ENCODE measurements at places on chromosomes 3 and 15.
A peak's percentile ranks its signal among the peaks of the same experiment; 100 is the strongest.

DNA sequence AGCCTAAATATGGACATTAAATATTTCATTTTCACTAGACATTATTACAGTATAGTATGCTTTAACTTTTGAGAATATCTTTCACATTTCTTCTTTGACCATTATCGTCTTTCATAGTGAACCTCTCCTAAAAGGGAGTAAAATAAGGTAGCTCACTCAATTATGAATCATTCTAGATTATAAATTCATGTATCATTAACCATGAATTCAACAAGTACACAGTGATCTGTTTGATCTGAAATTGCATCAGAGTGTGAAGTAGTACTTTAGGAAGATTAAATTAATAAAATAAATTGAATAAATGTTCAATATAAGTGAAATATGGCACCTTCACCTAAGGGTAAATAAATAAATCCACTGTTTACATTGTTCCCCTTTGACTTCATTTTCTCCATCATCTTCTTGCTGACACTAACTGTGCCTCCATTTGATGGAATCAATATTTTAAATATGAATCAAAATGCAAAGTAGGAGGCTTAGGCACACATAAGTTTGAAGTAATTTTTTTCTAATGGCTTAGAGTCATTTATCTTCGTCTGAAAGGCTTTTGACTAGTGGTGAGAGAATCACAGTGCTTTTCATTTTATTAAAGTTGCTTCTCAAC, 174.1 kb upstream of the MDFIC2 start:
- DNase-seq: no peak

- DNase-seq: no peak
Measured at GRCh38 chr15:67882487-67883233, 42.8 kb upstream of the RNU6-1 start.

DNA sequence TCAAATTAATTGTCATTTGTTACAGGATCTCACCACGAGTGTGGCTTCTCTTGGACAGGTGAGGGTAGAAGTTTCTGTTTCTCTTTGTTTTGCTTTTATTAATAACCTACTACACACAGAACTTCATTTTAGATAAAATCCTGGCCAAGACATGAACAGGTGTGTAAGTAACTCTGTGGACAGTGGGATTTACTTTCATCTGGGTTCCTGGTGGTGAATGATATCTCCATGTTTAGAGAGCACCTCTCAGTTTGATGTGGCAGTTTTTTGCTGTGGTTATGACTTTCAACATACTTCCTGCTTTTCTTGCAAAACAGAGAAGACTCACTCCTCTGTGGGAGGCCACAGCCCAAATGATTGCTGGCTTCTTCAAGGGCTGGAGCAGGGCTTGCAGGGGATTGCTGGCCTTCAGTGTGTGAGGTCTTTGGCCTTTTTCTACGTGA, 71.1 kb upstream of the XCR1 start:
- no peak for DNase-seq

GRCh38 chr3:124116906-124117305, 125.0 kb upstream of the ROPN1 start:
- peak; percentile 86 for DNase-seq

GRCh38 chr3:152251916-152252315, 16.8 kb upstream of the MBNL1 start:
- DNase-seq: no peak

DNA sequence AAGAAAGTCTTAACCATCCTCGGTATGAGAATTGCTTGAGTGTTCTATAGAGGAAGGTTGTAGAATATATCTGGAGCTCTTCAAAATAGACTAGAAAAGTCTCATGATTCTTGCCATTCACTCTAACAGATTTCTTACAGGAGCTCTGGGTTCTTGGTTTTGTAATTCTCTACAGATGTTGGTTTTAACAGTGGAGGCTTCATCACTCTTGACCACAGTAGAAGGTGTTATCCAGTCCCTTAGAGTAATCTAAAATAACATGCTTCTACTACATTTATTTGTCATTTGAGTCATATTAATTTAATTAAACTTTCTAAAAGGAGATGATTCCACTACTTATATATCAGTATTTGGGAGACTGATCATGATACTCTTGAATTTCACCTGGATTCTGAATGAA, 9.7 kb downstream of the GTF2E1 start:
- DNase-seq: no peak

DNA sequence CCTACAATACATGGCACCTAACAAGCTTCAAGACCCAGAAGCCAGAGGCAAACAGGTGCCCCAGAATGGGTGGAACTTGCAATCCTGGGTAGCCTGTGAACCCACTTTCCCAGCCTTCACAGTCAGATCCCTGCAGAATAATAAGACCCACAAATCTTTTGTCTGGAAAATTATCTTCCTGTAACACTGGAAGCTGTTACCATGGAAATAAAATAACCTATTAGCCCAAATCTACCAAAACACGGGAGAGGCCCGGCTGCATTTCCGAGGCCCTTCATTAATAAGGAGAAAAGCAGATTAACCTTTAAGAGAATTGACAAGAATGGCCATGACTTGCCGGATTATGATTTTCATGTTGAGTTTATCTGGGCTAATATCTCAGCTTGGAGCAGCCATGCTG, 256.1 kb upstream of the PROK2 start:
- no peak for DNase-seq

DNA sequence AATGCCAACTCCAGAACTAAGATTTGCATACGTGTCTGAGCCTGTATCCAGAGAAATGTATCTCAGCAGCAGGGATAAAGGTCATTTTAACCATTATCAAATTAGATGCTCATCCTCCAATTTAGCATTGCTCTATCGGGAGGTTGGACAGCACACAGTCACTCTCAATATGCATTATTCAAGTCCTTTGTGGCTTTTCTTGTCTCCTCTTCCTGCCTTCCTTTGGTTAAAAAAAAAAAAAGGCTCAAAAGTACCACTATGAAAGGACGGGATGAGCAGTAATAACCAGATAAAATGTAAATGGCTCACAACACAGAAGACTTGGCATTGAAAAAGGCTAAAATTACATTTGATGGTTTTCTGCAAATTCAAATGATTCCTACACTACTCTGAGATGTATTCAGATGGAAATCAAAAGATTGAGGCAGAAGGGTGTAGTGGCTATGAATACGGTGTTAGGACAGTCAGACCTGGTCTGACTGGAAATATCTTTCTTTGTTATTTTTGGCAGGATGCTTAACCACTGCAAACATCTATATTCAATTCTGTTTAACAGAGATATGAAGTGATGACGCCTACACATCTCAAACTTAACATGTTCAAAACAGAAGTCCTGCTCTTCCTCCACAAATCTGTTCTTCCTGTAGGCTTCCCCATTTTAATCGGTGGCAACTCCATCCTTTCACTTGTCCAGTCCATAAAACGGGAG, 109.6 kb downstream of the ADAMTS9 start:
- DNase-seq: no peak

GRCh38 chr3:183375787-183376186, 52.6 kb downstream of the MCF2L2 start:
- DNase-seq: no peak

DNA sequence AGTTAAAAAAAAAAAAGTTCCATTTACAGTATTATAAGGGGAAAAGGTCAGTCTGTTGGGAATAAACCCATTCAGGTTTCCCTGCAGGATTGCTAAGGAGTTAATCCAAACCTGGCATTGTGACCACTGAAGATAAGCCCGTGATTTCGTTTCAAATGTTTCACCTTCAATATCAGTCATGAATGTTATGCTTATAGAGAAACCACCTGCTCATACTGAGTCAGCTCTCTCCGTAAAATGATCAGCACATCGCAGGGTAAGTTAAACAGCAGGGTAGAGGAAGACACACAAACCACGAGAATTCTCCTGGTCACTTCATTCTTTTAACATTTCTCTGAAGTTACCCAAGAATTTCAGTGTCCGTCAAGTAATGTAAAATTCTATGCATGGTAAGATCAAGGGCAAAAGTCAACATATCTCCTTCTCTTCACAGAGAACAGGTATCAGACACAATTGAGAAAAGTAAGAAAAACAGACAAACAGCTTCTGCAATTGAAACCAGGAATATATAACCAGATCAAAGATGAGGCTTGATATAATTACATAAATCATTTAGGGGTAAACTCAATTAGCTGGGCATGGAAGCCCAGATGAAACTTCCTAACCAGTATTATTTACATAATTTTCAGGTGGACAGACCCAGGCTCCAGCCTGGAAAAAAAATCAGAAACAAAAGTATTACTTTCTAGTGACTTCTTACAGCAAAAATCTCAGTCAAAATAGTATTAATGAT, 67.6 kb upstream of the ARHGEF3 start:
- peak; percentile 2 for DNase-seq

GRCh38 chr3:154132777-154133375, 11.7 kb downstream of the ARHGEF26 start:
- DNase-seq: peak; percentile 80

DNA sequence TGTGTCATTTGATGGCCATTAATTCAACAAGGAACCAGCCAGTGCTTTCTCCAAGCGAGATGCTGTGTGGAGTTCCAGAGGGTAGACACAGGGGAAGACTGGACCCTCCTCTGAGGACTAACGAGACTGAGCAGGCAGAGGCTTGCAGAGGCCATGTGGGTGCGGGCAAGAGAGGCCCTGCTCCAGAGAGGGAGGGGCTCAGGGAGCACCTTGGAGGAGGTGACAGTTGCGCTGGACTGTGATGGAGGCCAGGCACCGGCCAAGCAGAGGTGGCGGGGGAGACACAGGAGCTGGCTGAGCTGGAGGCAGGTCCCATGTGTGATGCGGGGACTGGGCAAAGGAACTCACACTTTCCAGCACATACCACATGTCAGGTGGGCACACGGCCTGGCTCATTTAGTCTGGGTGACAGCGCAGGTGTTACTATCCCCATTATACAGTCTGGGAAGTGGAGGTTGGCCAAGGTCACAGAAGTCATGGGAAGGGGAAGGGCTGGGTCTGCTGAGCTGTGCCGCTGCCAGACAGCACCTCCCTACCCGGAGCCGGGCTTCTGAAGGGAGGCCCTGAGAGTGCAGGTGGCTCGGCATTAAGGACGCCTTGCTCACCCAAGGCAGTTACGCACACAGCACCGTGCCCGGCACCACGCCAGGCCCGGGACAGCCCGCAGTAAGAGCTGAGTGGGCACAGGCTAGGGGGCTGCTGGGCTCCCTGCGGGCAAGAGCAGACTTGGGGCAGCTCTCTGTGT, 3.7 kb downstream of the MELTF start:
- DNase-seq: no peak

GRCh38 chr3:8573342-8573926, 71.2 kb downstream of the SSUH2 start:
- DNase-seq: no peak

- no peak for DNase-seq
Measured at GRCh38 chr3:56197259-56197965, 270.9 kb downstream of the ERC2 start.

DNA sequence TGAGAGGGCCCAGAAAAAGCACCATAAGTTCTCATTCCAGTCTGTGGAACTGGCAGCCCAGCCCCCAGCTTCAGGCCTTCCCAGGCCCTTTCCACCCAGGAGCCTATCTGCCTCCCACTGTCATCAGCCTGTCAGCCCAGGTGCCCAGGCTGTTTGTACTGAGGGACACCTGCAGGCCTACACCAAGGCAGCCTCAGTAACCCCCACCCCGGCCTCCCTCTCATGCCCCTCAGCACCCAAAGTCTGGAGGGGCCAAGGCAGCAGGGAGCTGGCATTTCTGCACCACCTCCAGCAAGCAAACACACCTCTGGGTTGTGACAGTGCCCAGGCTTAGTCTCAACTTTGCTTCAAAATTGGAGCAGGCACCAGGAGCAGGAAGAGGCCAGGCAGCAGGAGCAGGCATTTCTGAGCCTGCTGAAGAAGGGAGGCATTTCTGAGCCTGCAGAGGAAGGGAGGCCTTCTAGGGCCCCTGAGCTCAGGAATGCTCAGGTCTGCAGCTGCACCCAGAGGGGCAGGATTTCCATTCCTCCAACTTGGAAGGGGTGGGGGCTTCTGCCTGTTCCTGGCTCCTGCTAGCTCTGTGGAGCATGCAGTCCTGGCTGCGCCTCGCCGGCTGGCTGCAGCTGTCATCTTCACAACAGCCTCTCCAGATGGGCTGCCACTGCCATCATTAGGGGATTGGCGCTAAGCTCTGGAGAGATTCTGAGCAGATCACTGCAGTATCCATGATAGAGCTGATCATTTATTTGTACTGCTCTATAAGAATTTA, 396.1 kb downstream of the UNC13C start:
- no peak for DNase-seq

All from NCI-H69 (cell line).